ENCODE measurements at places on chromosomes 1 and 21.

GRCh38 chr1:78348496-78349284, 142.1 kb upstream of the PTGFR start:
- no peak for DNase-seq

GRCh38 chr21:42570362-42570761, 56.7 kb downstream of the SLC37A1 start:
- DNase-seq: no peak

DNA sequence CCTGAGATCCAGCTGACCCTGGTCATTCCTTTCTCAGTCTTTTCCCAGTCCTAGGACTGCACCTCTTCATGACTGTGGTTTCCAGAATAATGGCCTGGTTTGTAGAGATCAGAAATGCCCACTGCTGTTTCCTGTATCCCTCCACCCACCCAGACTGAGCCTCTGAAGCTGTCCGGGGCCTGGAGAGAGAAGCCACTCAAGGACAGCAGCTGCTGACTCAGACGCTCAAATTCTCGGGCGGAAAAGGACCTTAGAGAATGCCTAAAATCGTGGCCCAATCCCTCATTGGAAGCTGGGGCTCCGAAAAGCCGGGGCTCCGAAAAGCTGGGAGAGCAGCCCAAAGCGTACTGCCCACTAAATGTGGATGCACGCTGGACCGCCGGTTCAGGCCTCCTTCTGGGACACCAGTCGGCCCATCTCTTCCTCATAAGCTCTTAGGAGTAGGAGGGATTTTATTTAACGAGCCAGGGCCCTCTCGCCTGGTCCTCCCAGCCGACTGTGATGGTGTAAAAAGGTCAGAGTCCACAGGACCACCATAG, 7.8 kb upstream of the GPR61 start:
- no peak for DNase-seq

GRCh38 chr21:33899199-33899598, 16.4 kb downstream of the ATP5PO start:
- no peak for DNase-seq

DNA sequence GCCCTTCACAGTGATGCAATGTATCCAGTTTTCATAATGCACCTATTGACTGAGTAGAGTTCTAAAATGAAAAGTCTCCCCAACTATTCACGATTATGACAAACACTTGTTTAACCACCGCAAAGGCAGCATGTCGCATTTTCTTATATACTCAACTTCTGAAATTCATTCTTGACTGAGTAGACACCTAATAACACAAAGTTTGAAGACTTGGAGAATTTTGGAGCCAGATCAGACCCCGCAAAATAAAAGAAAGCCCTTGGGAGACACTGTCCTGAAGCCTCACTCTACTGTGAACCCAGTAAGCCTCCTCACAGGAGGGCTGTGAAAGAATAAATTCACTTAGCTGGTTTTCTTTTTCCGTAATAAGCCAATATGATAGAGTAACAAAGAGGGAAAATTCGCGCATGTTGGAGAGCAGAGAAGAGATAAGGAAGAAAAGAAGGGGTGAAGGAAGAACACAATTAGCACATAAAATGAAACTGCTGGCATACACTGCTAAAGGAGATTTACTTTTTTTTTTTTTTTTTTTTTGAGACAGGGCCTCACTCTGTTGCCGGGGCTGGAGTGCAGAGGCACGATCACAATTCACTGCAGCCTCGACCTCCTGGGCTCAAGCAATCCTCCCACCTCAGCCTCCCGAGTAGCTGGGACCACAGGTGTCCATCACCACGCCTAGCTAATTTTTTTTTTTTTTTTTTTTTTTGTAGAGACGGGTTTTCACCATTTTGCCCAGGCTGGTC, 492 bp upstream of the COLGALT2 start:
- no peak for DNase-seq

DNA sequence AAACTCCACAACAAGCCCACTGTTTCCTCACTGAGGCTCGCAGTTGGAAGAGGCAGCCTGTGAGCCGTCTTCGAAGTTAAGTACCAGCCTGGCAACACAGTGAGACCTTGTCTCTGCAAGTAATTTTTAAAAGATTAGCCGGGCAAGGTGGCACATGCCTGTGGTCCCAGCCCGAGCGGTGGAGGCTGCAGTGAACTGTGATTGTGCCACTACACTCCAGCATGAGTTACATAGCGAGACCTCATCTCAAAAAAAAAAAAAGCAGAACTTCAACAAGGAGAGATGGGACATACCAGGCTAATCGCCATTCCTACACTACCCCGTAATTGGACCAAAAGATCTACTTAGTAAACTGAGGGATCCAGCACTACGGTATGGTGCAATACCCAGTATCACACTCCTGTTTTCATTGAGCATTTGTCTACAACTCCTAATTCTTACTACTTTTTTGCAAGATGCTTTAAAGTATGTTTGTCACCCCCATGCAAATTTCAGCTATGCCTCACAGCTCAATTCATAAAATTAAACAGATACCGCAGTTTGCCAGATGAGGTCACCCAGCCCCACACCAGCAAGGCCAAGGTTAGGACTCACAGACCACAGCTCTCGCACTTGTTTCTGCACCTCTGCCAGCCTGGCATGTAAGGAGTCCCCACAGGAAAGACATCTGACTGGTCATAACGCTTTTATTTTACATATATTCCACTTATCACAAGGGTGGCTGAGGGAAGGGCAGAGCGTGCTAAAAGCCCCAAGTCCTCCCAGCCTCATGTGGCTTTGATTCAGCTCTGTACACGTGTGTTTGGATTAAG, 21.0 kb downstream of the SDE2 start:
- DNase-seq: no peak

GRCh38 chr1:70195342-70195741, 10.0 kb downstream of the LRRC40 start:
- DNase-seq: no peak

DNA sequence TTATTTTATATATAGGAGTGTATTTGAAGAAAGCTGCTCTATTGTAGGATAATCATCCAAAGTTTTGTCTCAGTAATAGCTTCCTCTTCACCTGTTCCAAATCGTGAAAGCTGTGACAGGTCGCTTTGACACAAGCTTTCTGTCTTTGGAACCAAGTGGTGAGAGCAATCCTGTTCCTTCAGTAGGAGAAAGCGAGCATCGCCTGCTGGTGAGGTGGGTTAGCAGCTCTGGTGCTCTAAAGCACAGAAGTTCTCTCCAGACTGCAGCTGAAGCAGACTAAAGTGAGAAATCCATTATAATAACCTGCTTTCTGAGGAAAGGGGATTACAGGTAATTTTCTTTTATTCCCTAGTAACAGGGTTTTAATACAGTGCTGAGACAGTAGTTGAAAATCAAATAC, 803.8 kb downstream of the ADGRL2 start:
- no peak for DNase-seq

GRCh38 chr1:2300851-2301606, 72.9 kb downstream of the SKI start:
- DNase-seq: peak; percentile 75

GRCh38 chr1:2603521-2604155, 17.1 kb downstream of the PRXL2B start:
- no peak for DNase-seq
